GM04503 (cell line): ENCODE measurements at places on chromosomes 11 and 22.
A peak's percentile ranks its signal among the peaks of the same experiment; 100 is the strongest.

- no peak for DNase-seq
Observed at GRCh38 chr11:41826085-41826484, 366.6 kb upstream of the LRRC4C start.

GRCh38 chr22:44823806-44824205 is 71.4 kb downstream of the ARHGAP8 start:
- DNase-seq, result no peak

GRCh38 chr22:44540756-44541670 is 43.0 kb upstream of the RTL6 start:
- DNase-seq, result no peak

GRCh38 chr11:131305005-131305404 is 65.4 kb upstream of the NTM start:
- DNase-seq, result no peak

DNA sequence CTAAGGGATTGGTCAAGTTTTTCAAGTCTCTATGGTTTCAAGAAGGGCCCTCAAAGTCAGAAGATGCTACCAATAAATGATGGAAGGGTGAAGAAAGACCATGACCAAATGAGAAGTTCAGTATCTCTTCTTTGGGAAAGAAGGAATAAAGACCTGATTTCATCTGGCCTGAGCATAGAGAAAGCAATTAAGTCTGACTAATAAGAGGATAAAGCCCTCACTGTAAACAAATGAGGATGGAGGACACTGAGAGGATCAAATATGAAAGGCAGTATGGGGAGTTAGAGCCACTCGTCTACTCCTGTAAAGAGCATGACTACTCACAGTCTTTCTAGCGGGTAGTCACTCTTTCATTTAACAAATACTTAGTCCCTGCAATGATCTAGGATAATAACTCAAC is 44.6 kb downstream of the FAM168A start:
- no peak for DNase-seq

GRCh38 chr11:95567685-95568084 is 221.9 kb downstream of the FAM76B start:
- DNase-seq, result peak; percentile 45

- no peak for DNase-seq
Observed at GRCh38 chr22:37449331-37450001, 22.2 kb upstream of the ELFN2 start.

DNA sequence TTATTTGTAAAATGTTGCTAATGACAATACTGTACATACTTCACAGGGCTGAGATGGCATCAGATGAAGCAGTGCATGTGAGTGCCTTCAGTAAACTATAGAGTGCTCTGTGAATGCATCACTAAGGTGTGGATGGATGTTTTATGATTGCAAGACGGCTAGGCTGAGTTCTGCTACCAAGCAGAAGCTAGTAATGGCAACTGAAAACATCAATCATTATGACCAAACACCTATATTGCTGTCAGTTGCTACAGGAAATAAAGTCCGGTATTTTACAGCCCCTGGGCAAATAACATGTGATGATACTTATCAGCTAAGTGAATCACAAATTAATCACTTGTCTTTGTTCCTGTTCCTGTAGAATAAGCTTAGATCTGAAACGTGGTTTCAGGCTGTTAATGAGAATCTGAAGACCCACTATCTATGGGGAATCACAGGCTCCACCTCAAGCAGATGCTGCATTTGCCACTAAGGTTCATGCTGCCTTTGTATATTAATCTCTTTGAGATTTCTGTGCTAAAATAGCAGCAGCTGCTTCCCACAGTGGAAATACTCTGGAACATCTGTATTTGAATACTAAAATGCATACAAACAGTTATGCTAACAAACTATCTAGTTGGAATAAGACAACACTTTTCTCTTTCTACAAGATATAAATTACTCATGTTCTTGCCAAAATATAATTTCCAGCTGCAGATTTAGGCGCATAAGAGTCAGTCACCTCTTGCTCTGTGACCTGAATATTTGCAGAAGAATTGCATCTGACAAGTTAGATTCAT is 254.0 kb upstream of the PITPNB start:
- DNase-seq, result no peak

GRCh38 chr11:2940147-2940920 is 11.1 kb upstream of the PHLDA2 start:
- no peak for DNase-seq

GRCh38 chr22:36765943-36766450 is 9.9 kb downstream of the IFT27 start:
- DNase-seq, result no peak

DNA sequence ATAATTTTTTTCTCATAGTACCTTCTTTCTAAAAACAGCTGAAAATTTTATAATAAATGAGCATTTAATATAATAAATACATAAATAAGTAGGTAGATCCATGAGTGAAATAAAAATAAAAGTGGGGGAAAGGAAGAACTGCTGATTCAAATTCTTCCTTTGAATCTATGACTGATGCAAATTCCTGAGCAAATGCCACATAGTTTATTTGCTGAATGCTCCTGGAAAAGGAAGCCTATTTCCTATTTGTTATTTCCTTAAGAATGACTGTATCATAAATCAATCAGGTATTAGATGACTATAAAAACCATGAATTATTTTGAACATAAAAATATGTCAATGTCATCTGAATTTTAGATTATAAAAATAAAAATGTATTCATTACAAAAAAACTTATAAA is 16.6 kb downstream of the BTBD10 start:
- DNase-seq, result peak; percentile 11

DNA sequence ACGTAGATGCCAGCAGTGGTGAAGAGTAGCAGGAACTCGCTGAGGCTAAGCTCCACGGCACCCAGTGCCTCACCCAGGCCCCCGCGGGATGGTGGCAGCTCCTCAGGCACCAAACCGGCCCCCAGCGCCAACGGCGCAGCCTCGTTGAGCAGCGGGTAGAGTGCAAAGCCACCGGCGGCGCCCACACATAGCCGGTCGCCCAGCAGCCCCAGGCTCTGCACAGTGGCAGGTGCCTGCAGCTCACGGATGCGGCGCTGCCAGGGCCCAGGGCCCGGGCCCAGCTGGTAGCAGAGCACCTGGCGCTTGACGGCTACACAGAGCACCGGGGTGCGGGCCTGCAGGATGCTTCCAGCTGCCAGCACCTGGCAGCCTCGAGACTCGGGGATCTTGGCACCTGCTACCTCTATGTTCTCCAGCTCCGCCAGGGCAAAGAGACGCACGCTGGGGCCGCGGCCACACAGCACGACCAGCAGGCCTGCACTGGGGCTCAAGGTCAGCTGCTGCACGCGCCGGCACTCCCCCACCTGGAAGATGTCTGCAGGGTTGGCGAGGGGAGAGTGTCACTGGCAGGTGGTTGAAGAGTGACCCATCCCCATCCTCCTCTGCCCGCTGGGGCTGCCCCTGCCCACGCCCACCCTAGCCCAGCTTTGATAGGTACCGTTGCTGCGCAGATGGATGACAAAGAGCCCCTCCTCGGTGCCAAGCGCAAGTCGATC is 14.8 kb downstream of the CDC42BPG start:
- DNase-seq, result no peak

GRCh38 chr11:70761094-70761907 is 363.0 kb downstream of the CTTN start:
- DNase-seq, result no peak

GRCh38 chr11:96112192-96113128 is 188.6 kb upstream of the MTMR2 start:
- no peak for DNase-seq

- no peak for DNase-seq
Observed at GRCh38 chr11:67662835-67663531, 11.4 kb downstream of the ALDH3B2 start.

DNA sequence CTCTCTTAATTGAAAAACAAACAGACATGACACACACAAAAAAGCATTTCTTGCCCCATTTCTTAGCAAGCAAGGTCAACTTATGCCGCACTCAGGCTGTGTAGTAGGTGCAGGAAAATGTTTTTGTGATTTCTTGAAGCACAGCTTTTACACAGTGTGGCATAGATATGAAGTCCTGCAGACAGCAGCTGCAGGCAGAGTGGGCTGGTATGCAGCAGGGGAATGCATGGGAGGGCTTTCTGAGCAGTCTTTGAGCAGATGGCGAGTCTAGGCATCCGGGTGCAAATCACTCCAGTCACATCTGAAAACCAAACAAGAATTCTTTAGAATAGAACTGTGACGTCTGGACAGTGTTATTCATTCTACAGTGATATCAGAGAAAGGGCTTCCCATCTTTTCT is 87.5 kb downstream of the BLID start:
- DNase-seq, result no peak

DNA sequence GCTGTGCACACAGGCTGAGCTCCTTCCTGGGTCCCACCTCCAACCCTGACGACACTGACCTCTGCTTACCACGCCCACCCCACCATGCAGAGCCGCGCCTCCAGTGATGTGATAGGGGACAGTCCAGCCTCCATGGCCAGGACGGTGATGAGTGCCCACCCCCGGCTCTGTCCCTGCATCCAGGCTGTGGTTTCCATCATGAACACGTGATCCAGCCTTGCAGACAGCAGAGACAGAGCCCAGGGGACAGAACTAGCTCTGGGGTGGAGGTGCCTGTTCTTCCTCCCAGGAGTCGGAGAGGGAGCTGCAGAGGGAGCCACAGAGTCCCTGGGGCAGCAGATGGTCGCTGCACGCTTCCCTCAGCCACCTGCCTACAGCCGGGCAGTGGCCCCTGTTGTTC is 42.6 kb upstream of the IGSF9B start:
- DNase-seq, result no peak

GRCh38 chr22:24506802-24507438 is 11.8 kb downstream of the UPB1 start:
- no peak for DNase-seq

- no peak for DNase-seq
Observed at GRCh38 chr11:85661972-85662664, 2.8 kb downstream of the CREBZF start.

- DNase-seq, result no peak
Observed at GRCh38 chr11:126537492-126537891, 182.0 kb downstream of the ST3GAL4 start.

GRCh38 chr11:32894149-32894827 is 1.7 kb downstream of the QSER1 start:
- peak; percentile 43 for DNase-seq

GRCh38 chr11:71251761-71252268 is 562 bp downstream of the SHANK2 start:
- DNase-seq, result no peak

GRCh38 chr11:17604915-17605233 is 57.8 kb downstream of the OTOG start:
- DNase-seq, result no peak

DNA sequence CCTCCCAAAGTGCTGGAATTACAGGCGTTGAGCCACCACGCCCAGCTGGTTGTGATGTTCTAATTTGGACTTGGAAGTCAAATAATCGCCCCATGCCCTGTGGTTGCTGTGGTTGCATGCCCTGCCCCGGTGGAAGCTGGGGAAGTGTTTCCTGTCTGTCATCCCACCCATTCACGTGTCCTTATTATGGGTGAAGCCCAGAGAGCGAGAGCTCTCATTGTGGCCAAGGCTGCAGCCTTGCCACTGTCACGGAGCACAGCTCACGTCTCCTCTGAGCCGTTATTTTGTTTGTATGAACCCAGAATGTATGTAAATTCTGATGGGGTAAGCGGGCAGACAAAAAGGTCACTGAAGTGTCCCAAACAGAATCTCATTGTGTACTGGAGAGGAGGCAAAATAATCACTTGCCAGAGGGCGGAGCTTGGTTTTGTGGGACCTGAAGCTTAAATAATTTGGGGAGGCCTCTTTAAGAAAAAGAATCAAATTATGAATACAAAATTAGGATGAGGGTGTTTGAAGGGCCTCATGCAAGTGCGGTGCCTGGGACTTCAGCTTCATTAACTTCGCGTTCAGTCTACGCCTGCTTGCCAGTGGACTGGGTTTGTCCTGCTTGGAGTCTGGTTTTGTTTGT is 25.8 kb upstream of the TREH start:
- no peak for DNase-seq

DNA sequence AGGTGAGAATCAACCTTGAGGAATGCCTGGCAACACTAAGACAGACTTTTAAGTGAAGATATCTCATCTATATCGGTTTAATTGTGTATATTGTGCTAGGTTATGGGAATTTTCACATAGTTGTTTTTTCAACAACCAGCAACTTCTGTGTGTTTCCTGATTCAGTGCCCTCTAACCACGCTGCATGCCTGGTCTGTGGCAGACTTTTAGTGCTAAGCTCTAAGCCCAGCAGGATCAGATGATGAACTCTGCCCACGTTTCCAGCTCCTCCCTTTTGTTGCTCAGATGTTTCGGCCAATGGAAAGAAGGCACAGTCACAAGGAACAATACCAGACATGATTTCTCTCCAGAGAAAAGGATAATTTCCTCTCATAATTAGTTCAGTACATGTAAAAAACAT is 1.4 kb upstream of the VWA5A start:
- DNase-seq, result no peak

GRCh38 chr22:28923826-28924732 is 40.7 kb downstream of the ZNRF3 start:
- DNase-seq, result no peak

- DNase-seq, result no peak
Observed at GRCh38 chr11:119300198-119300964, 16.5 kb downstream of the MCAM start.

DNA sequence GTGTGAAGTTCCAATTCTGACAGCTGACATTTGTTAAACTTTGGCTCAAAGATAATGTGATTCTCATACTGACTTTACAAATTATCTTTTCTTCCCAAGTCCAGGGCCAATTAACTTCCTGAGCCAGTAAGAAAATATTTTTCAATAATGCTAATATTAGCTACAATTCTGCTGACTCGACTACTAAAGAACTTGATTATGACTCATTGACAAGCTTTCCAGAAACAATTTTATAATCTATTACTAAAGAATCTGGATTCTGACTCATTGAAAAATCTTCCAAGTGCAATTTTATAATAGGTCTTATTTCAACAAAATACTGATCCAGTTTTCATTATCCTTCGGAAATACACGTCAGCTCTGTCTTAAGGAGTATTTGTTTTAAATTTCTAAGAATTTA is 12.9 kb upstream of the XKR3 start:
- no peak for DNase-seq

DNA sequence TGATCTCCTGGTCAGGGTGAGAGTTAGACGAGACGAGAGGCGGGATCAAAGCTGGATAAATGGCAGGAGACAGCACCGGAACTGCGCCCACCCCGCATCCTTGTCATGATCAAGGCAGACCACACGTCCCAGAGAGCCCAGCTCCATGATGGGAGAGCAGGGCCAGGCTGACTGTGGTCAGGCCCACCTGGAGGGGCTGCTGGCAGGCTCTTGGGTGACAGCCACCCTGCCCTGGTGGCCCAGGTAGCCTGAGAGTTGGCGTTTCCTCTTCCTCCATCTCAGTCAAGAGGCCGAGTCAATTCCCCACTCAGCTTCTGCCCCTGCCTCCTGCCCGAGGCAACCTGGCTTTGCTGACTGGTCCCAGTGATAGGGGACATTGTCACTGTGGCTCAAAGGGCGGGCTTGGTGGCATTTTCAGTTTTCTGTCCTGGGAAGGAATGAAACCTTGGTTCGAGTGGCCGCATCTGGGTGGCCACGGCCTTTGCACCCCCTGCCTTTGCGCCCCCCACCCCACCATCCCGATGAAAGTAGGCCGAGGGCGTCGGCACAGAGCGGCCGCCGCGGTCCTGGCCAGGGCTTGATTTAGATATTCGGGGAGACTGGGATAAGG is 60.8 kb upstream of the PPARA start:
- DNase-seq, result no peak
